Bronchial epithelial cell (primary cell): ENCODE measurements at places on chromosomes 3 and 15. TPM values are rescaled to one million over a fixed set of nuclear protein-coding genes. Genes with fewer than 3 reads are reported as not detected.

GRCh38 chr3:171388527-171388926 is 71.7 kb downstream of the TNIK start:
- DNase-seq: no peak

Gene GABRA5
- not detected in 2 replicates for total RNA-seq

DNA sequence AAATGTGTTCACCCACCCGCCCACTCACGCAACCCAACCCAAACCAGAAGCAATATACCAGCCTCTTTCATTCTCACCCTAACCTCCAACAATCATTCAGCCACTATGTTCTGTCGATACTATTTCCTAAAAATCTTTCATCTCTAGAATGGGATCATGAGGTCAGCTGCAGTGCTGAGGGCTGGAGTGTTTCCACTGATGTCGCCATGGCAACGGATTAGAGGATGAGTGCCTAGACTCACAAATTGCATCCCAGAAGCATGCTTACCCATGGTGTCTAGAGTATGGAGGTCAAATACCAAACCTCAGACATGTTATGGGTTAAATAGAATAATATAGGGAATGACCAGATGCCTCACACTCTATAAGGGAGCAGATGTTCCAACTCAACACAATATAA is 138.5 kb downstream of the GABRB3 start:
- DNase-seq: no peak

Gene RARRES1
- total RNA-seq: 2.4 TPM in 1 of 2 replicates, not detected in the other

GRCh38 chr15:72793766-72794660 is 10.5 kb upstream of the ADPGK start:
- DNase-seq: no peak

- no peak for DNase-seq
Observed at GRCh38 chr3:128745742-128746141, 19.8 kb downstream of the RAB7A start.

DNA sequence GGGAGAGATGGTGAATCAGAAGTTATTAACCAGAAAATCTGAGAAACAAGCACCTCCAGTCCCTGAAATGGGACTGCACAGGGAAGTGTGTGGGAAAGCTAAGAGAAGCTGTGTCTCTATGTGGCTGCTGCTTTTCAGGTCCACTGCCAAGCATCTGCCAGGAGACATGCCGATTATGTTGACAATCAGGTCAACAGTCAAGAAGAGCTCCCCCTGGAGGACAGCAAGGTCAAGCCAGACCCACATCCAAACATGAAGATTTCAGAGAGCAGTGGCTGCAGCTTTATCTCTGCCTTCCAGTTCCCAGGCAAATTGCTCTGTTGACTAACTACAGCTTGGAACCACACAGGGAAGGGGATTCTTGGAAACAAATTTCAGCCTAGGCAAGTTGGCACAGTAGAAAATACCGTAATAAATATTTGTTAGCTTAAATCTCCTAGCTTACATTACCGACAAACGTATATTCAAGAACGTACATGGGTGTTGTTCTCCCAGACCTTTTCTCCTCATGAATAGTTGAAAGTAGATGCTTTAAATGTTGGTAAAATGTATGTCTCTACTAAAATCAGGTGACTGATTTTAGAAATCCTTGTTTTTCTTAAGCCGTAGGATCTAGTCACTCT is 394.5 kb upstream of the RARB start:
- DNase-seq: peak; percentile 35

Gene TGM4
- under 0.01 TPM in 2 replicates for total RNA-seq

DNA sequence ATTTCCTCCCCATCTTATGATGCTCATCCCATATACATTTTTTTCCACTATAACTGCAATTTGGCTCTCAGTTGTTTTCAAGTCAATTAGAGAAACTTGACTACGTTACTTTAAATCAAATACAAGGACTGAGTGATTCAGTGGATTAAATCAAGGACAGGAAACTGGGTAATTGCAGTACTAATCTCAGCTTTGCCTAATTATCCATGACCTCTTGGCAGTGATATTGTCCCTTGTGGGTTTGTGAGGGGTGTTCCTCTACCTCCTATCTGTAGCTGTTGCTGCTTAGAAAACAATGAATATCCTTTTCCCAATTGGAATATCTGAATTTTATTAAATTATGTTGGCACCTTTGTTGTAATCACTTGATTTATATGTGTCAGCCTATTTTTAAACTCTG is 79.4 kb downstream of the ZPLD1 start:
- DNase-seq: no peak

Gene RTP1
- total RNA-seq: not detected in 2 replicates

DNA sequence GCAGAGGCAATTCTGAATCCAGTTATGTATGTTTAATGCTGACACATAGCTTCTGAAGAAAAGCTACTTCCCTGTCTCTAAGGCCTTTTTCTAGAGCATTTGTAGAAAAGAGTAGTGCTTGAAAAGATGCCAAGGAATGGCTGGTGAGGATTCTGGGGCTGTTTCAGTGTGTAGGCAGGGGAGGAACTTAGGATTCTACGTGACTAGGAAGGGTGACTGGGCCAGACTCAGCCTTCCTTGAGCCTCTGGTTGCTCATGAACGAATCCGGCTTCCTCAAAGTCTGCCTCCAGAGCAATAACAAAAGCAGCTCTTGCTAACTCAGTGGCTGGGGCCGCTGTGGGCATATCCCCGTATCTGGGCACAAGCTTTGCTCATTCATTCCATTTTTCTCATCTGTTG is 104.8 kb upstream of the WNT5A start:
- peak; percentile 10 for DNase-seq
